Cardiac septum (tissue), 1 donor: ENCODE measurements at places on chromosomes 5 and 9. TPM values are rescaled to one million over a fixed set of nuclear protein-coding genes. Genes with fewer than 3 reads are reported as not detected.

GRCh38 chr9:85009251-85009650 lies 339.7 kb downstream of the NTRK2 start:
- no peak for DNase-seq

GRCh38 chr9:93329629-93330280 lies 121.7 kb upstream of the FAM120A start:
- no peak for DNase-seq

DNA sequence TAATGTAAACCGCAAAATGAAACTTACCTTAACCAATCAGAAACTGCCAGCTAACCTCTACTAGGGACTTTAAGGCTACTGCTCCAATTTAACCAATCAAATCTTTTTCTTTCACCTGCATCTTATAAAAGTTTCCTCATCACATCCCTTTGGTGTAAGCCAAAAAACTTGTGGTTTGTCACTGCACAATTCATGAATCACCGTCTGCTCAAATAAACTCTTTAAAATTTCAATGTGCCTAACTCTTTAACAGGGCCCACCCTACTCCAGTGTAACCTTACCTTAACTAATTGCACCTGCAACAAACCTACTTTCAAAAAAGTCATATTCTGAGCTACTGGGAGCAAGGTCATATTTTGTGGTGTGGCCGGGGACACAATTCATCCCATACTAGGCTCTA lies 172.2 kb upstream of the GRAMD2B start:
- no peak for DNase-seq

GRCh38 chr9:6787793-6788161 lies 30.0 kb downstream of the KDM4C start:
- no peak for DNase-seq

DNA sequence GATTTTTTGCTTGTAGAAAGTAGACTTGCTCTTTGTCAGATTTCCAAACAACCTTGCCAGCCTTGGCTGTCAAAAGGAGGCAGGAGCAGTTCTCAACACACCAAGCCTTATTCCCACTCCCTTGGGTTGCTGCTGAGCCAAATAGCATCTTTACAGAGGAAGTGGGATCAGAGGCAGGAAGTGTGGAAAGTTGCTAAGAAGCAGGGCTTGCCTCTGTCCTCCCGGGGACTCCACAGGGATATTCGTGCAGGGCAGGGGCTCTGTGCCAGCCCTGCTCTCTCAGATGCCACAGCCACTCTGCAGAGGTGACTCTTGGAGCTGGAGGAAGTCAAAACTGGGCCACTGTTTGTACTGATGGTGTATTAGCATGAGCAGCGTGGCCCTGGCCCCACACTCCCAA lies 24.3 kb downstream of the PTPDC1 start:
- no peak for DNase-seq

- no peak for DNase-seq
Observed at GRCh38 chr5:73974871-73975360, 348.9 kb downstream of the ARHGEF28 start.

GRCh38 chr5:169190849-169191248 lies 110.1 kb downstream of the SLIT3 start:
- DNase-seq: no peak

DNA sequence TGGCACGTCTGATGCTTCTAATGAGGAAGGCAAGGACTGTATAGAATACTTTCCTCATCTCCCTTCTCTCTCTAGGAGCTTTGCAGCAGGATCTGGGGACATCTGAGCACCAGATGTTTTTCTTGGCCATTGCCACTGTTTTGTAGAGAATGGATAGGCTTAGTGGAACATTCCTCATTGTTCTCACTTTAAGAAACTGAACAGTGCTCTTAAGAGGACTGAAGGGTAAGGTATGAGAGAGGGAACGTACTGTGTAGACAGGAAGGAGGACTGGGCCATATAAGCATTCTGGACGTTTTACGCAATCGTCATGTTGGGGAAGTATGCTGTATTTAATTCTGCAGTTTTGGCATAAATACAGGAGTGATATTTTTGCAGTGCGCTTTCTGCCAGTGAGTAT lies 70.6 kb downstream of the SMARCA2 start:
- no peak for DNase-seq

DNA sequence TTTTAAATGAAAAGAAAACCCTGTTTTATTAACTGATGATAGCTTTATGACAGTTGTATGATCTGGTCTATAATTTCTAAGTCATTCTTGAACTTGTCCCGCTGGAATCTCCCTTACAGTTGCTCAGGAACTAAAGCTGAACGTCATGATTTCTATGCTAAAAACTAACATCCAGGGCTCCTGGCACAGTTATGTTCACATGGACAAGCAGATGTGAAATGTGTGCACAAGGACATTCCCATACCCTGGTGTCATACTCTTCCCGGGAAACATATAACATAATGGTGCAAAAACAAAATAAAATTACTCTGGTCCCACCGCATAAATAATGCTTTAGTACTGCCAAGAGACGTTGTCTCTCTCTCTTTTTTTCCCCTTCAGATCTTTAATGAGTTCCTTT lies 134.9 kb downstream of the PRDM6 start:
- DNase-seq: no peak

- no peak for DNase-seq
Observed at GRCh38 chr9:103991001-103991400, 103.1 kb upstream of the SMC2 start.

- DNase-seq: no peak
Observed at GRCh38 chr5:170200876-170201275, 31.9 kb upstream of the C5orf58 start.

DNA sequence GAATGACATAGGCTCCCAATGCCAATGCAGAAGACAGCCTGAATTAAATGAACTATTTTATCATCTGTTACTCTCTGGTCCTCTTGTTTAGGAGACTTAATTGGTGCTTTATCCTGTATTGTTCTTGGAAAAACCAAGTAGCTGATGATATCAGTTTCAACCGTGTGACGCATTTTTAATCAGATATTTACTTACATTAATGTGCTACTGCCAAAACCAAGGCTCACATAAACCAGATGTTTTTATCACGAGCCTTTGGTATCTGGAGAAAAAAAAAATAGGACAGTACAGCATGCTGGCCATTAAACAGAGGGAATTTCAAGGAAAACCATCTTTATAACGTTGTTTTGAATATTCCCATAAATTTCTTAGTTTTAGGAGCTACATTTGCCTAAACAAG lies 90.1 kb downstream of the ICE1 start:
- DNase-seq: no peak

DNA sequence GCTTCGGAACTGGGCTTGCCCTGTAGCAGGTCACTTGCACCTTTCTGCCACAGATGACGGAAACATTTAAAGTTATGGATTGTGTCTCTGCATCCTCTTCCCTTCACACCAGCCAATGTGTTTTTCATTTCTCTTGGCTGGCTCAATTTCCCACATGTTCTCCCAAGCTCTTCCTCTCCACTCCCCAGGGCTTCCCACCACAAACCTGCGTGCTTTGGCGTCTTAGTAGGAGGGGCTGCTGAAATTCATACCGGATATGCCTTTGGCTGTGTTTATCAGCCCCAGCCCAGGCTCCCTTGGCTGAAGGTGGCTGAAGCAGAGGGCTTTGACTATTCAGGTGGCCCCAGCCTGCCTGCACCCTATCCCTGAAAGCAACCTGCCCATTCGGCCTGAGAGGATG lies 32.1 kb downstream of the ADRB2 start:
- no peak for DNase-seq

Gene FBN2
- total RNA-seq: 7.1 TPM

Gene GIN1
- total RNA-seq: 14.8 TPM

Gene GRAMD2B
- 33.4 TPM for total RNA-seq

Gene CNTNAP3B
- 1.2 TPM for total RNA-seq
